ENCODE measurements at places on chromosomes 7 and 10.

GRCh38 chr7:875476-876076, 778 bp upstream of the GET4 start:
- DNase-seq: no peak

GRCh38 chr10:69468751-69469089, 17.5 kb downstream of the TSPAN15 start:
- DNase-seq: no peak

DNA sequence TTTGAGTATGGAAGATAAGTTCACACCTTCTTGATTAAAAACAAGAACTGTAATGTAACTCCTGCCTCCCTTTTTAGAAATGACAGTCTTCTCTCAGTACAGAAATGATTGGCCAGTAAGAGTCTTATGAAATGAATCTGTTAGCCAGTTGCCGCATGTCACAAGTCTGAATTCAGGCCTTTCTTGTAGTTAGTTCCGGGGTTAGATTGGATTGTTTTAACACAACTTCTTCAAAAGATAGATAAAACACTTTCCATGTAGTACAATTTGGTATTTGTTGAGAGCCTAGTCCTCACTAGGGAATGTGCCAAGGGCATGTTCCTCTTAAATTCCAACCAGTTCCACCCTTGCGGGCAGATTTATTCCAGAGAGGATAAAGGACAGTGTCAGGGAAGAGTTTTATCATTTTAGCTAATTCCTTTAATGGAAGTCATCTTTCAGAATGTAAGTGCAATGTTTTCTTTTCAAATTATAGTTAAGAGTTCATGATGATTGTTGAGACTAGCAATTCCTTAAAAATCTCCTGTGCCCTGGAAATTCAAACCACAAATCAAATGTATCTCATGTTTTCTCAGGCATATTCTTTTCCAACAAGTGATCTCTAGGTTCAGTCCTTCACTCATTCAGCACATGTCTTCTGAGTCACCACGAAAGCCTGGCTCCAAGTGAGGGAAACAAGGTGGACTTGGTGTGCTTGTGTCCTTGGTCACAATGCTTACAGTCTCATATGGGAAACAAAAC, 4.1 kb downstream of the FHIP2A start:
- DNase-seq: no peak

GRCh38 chr10:8360365-8360764, 305.9 kb downstream of the GATA3 start:
- DNase-seq: no peak

- no peak for DNase-seq
Measured at GRCh38 chr10:59393349-59393748, 31.0 kb upstream of the FAM13C start.

DNA sequence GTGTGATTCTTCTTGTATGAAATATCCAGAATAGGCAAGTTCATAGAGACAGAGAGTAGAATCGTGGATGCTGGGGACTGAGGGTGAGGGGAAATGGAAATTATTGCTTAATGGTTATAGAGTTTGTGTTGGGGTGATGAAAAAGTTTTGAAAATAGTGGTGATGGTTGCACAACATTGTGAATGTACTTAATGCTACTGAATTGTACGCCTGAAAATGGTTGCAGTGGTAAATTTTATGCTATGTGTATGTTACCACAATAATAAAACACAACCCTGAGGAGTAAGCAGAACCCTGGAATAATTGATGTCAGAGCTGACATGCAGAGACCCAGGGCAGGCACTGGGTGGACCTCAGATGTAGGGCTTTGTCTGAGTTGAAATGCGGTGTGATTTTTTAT, 57.6 kb downstream of the TACR2 start:
- no peak for DNase-seq
